GM06990 (cell line): ENCODE measurements at places on chromosomes 13 and 19.

DNA sequence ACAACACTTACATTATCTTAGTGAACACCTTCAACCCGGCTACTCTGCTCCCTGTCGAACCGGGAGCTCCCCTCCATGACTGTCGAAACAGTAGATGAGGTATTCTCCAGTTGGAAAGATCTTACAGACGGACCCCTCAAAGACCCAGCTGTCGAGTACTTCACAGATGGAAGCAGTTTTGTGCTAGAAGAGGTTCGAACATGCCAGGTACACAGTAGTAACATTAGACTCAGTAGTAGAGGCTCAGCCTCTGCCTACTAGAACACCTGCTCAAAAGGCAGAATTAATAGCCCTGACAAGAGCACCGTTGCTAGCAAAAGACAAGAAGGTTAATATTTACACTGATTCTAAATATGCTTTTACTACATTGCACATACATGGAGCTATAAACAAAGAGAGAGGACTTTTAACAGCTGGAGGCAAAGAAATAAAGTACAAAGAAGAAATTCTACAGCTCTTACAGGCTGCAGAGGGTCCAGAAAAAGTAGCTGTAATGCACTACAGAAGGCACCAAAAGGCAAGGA is 13.6 kb upstream of the SLC15A1 start:
- no peak for DNase-seq

DNA sequence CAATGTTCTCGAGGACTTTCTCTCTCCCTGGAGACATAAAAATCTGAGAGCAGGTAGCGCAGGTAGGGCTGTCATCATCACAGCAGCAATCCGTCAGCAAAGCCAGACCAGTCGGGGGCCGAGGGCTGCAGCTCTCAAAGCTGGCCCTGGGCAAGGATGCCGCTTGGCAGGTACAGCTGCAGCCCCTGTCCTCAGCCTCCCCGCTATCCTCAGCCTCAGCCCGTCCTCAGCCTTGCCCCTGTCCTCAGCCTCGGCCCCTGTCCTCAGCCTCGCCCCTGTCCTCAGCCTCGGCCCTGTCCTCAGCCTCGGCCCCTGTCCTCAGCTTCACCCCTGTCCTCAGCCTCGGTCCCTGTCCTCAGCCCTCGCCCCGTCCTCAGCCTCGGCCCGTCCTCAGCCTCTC is 10.9 kb downstream of the C13orf46 start:
- DNase-seq: no peak

DNA sequence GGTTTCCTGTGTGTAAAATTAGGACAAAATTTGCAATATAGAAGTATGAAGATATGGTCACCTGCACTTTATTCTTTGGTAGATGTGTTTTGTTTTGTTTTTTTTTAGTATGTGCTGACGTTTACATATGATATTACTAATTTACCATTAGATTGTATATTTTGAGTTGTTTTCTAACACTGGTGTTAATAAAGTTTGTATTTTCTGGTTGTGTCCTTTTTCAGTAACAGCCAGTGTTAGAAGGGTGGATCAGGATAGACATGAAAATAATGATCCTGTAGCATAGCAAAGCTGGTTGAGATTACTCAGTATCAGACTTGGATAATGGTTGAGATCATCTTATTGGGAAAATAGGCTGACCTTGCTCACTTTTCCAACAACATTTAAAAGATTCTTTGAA is 6.2 kb downstream of the NAA16 start:
- no peak for DNase-seq

DNA sequence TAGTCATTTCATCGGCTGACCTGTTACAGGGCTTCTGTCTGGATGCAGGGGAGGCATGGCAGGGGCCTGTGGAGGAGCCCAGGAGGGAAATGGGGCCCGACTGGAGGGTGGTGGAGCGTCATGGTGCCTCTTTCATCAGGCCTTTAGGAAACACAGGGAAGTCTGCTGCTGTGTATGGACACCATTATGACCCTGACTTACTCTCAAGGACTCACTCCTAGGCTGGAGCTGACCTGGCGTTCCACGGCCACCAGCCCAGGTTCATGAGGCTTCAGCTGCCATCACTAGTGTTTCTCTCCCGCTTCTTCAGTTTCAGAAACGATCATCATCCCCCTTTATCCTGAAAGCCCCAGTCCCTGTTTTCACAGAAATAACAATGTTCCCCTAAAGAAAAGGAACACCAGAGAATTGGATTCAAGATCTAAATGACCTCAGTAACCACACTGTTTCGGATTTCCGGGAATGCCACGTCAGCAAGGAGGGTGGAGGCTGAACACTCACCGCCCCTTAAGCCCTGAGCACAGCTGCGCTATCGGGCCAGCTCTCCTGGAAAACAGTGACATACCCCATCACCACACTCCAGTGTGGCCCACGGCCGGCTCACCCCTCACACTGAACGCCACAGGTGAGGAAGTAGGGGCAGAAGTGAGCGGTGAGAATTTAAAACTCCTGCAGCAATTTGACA is 67.6 kb downstream of the SOX1 start:
- no peak for DNase-seq

DNA sequence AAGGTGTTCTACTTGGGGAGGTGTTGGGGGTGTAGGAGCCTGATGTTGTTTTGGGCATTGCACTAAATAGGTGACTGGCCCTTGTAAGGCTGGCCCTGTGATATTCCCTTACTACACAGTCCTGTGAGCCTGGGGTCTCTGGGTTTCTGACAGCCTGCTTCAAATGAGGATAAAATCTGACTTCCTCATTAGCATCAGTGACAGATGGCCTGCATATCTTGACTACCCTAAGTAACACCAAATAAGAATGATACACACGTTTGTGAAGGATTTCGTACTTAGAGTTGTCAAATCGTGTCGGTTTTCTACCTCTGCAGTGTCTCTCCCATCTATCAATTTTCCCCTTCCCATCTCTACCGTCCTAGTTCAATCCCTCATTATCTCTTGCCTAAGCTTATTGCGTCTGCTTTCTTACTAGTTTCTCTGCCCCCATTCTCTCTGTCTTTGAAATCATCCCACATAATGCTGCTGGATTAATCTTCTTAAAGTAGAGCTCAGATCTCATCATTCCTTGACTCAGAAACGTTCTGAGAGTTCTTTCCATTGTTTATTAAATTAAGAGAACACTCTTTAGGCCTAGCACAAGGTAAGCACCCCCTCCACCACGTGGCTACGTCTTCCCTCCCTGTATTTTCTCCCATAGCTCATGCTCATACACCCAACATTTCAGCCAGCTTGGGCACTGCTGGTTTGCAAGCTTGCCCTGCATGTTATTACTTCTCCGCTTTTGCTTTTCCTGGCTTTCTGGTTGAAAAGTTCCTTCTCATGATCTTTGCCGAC is 26.2 kb upstream of the CNMD start:
- DNase-seq: no peak

- DNase-seq: peak; percentile 22
Observed at GRCh38 chr19:52692431-52693008, 42.3 kb downstream of the ZNF611 start.

DNA sequence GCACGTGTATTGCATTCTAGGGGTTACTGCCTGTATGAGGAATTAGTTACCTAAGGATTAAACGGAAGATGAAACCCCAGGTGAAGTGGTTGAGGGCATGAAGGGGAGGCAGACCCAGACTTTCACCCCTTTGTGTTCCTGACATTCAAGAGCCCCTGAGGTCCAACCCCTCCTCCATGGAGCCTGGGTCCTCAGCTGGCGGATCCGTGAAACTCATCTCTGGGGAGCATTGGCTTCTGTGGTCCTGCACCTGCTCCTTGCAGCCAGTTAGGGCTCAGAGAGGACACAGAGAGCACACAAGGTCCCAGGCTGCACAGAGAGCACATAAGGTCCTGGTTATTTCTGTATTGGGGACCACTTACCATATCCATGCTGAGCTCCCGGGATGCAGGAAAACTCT is 7.0 kb upstream of the LILRA1 start:
- DNase-seq: no peak

GRCh38 chr19:30712431-30713337 is 340.5 kb downstream of the ZNF536 start:
- no peak for DNase-seq

DNA sequence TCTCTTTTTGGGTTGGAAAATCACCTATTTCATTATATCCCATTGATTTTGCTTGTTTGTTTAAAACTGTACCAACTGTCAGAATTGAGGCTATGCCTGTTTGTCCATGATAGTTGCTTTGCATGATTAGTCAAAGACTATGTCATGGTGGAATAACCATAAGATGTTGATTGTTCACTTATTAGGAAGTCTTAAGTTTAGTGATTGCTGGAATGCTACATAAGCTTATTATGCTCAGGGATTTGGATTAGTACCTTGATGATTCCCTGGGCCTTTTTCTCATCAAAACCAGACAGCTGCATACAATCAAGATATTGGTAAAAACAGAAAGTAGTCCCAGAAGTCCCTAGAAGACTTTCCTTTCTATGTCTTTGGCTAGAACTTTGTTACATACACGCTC is 954.7 kb downstream of the PCDH9 start:
- DNase-seq: no peak
